Activated CD4-positive, alpha-beta T cell treated with anti-CD3 and anti-CD28 coated beads, Interleukin-10, Interleukin-2, amounts not matched to agents 100 ng/mL and 50 ng/mL, durations not matched to agents 16 hours and 8 hours (primary cell): ENCODE measurements at places on chromosomes 16 and 17.

GRCh38 chr17:39084558-39084957, 66.9 kb downstream of the PLXDC1 start:
- DNase-seq, result no peak

DNA sequence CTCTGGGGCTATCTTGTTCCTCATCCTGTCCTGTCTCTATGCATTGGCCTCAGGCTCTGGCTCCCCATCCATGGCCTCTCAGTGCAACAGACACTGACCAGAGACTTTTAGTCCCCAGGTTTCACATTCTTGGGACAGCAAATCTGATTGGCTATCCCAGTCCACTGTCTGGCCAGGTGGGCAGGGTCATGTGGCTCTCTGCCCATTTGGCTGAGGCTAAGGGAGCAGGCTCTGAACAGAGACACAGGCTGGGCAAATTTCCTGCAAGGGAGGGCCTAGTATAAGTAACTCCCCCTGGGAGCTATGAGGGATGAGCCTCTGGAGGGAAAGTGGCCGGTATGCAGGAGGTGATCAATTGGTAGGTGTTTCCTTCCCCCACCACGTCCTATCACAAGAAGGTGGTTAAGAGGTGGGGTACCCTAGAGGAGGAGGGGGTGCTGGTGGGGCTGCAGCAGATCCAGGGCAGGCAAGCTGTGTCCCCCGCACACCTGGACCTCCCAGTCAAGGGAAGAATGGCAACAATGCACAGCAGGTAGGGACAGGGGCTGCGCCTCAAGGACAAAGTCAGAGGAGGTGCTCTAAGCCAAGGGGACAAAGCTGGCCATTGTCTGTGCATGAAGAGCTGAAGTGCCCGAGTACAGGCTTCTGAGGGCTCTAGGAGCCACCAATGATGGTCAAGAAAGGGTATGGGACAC, 13.2 kb downstream of the XYLT2 start:
- DNase-seq, result no peak

GRCh38 chr17:80891397-80892018, 100.1 kb upstream of the CHMP6 start:
- peak; percentile 96 for DNase-seq

DNA sequence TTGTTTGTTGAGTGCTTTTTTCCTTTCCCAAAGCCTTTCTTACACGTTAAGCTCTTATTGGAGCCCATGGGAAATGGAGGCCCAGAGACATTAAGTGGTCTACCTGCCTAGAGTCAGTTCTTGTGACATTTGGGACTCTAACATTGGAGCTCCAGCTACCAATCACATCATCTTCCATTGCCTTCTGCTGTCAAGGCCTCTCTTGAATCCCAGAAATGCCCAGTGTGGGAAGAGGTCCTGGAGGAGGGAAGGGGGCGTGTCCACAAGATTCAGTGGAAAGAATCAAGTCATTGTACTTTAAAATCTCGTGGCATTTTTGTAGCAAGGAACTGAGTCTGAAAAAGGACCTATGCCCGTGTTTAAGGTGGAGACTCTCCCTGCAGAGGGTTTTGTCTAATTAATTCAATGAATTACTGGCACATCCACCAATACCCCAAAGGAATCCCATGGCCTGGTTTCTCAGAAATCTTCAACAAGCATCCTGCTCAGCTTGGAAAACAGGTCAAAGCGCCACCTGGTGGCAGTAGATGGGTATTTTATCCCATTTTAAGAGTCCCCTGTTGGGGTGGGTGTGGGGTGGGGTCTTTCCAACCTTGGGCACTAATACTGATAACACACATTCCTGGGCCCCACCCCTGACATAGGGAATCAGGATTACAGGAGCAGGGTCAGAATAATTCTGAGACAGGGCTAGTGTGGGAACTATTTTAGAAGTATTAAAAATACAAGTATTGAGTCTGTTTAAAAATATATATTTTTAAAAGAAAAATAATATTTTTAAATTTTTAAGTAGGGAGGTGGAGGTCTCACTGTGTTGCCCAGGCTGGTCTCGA, 24.6 kb downstream of the GPT2 start:
- peak; percentile 68 for DNase-seq

DNA sequence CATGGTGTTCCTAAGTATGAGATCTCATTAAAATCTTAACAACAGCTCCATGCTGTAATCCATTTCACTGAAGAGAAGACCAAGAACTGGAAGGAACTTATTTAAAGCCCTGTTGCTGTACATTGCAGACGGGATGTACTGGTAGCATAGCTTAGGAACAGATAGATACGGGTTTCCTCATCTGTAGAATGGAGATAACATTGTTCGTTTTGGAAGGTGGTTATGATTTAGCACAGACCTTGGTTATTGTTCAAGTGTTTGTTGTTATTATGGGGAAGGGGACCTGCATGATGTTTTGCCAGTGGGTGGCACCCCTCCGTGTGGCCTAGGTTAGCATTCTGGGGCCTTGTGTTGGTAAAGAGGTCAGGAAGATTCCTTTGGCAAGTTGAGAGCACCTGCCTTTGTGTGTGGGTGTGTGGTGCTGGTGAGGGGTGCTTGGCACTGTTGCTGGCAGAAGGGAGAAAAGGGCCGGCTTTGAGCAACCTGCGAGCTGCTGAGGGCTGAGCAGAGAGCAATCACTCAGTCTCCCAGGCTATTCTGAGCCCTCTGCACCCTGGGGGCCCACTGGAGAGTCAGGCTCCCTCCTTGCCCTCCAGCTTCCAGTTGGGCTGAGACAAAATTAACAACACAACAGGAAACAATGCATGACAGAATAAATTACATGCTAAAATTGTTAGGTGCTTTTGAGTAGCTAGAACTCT, 2.3 kb downstream of the TAOK2 start:
- DNase-seq, result no peak

GRCh38 chr16:79977940-79978836, 377.7 kb upstream of the MAF start:
- no peak for DNase-seq

DNA sequence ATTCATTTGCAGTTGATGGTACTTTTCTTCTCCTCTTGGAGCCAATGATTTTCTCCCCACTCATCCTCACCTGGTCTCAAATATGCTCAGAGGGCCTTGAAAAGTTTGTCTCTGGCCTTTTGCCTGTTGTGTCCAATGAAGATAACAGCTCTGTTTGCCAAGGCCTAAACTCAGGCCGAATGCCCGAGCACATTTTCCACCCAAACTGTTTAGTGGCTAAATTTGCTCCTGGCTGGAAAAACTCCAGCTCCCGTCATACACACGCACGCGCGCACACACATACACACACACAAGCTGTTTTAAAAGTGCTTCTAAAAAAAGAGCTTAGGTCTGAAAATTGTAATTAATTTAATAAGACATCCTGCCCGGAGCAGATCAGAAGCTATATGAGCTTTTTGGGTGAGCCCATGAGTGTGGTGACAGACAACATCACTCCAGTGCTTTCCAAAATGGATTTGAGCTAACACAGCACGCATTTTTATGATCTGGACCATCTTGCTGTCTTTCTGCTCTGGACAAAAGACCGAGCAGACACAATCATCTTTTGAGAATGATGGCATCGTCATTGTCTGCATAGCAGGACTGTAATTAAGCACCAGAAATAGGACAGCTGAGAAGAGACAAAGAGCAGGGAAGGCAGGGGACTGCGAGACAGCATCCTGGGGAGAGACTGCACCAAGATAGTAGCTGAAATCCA, 48.9 kb downstream of the IRX6 start:
- DNase-seq, result no peak

GRCh38 chr17:17505610-17506171, 9.5 kb upstream of the RASD1 start:
- DNase-seq, result no peak

- no peak for DNase-seq
These were observed 185.5 kb downstream of the WWOX start for GRCh38 chr16:78284957-78285434.

- DNase-seq, result no peak
These were observed 25.5 kb upstream of the CBLN1 start for GRCh38 chr16:49307176-49307575.

DNA sequence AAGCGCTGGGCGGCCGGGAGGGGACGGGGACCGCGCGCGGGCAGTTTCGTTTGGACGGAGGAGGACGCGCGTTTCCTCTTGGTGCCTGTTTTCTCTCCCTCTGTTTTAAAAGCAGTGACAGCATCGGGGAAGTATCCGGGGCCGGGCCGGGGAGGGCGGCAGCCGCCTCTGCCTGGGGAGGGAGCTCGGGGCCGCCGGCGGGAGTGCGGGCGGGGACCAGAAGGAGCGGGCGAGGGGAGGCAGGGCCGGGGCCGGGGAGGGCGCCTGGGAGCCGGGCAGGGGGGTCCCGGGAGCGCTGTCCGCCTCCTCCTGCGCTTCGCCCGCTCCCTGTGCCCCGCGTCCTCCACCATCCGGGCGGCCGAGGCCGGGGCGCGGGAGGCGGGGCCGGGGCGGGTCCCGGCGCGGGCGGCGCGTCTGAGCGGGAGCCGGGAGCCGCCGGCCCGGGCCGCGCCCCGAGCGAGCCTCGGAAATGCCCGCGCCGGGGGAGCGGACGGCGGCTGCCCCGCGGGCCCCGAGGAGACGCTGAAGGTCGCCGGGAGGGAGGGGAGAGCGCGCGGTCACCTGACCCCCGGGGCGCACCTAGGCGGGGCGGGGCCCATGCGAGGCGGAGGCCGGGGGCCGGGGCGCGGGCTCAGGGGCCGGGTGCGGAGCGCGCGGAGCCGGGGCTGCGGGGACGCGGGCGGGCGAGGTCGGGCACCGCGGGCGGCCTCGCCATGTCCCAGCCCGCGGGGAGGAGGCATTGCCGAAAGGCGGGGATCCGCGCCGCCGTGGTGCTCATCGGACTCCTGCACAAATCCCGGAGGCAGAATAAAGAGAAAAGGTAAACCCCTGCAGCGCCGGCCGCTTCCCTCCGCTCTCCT, 57.3 kb downstream of the RAP1GAP2 start:
- DNase-seq, result no peak

DNA sequence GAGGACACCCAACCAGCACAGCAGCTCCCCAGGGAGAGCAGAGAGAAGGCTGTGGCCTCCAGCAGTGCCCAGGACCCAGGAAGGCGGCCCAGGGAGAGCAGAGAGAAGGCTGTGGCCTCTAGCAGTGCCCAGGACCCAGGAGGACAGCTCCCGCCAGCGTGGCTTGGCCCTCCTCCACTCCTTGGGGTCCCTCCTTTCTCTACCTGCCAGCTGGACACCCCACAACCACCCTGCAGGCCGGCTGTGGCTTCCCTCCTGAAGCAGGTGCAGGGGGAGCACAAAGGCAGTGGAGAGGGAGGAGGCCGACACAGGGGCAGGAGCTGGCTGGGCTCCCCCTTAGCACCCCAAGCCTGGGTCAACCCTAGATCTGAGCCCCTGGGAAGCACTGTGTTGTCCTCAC, 54.1 kb upstream of the FASN start:
- no peak for DNase-seq

GRCh38 chr17:27520491-27521185, 64.4 kb downstream of the KSR1 start:
- DNase-seq, result no peak
